IPS-NIHi11 (cell line): ENCODE measurements at places on chromosomes 7 and 10.
A peak's percentile ranks its signal among the peaks of the same experiment; 100 is the strongest.

GRCh38 chr10:103985726-103986125 is 18.8 kb downstream of the SLK start:
- DNase-seq: no peak

- no peak for DNase-seq
Observed at GRCh38 chr7:19899529-19899928, 126.1 kb upstream of the TMEM196 start.

DNA sequence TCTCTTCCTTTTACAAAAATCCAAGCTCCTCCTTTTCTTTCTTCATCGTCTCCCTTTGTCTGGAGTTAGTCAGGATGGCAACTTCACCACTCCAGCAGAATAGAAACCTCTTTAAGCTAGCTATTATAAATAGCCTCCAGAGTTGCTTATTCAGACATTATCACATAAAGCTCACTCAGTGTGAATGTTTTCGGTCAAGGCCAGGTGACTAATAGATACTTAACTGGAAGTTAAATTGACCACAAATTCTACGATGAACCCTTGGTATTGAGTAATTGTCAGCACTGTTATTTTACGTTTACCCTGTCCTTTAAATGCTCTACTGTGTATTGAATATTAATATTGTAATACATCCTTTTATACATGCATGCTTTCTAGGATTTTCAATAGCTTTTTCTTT is 340.4 kb downstream of the OTUD1 start:
- DNase-seq: no peak

GRCh38 chr7:86931439-86931838 is 128.0 kb downstream of the ELAPOR2 start:
- no peak for DNase-seq

GRCh38 chr10:95606922-95607321 is 45.8 kb upstream of the SORBS1 start:
- DNase-seq: no peak

DNA sequence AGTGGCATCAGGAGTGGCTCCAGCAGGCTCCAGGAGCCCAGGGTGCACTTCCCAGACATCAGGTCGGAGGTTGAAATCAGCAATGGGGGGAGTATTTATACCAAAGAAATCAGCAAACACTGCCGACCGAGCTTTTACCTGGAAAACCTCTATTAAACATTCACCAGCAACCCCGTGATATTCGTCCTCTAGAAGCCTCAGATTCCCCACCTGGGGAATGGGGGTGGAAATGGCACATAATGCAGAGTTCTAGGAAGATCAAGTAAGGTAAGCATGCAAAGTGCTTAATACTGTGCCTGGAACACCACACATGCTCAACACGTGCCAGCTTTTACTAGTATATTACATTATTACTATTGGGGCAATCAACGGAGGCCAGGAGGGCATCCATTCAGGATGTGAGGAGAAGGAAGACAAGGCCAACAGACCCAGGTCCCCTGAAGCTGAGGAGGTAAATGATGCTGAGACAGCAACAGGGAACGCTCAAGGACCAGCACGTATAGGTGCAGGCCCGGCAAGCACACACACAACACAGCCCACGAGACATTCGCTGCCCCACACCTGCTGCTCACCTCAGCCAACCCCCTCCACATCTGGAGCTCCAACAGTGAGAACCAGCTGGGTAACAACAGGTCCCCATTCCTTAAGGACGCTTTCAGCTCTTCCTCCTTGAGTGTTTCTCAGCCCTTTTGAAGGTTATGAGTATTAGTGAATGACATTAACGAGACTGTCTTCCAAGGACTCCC is 125.5 kb downstream of the TNS3 start:
- DNase-seq: no peak

DNA sequence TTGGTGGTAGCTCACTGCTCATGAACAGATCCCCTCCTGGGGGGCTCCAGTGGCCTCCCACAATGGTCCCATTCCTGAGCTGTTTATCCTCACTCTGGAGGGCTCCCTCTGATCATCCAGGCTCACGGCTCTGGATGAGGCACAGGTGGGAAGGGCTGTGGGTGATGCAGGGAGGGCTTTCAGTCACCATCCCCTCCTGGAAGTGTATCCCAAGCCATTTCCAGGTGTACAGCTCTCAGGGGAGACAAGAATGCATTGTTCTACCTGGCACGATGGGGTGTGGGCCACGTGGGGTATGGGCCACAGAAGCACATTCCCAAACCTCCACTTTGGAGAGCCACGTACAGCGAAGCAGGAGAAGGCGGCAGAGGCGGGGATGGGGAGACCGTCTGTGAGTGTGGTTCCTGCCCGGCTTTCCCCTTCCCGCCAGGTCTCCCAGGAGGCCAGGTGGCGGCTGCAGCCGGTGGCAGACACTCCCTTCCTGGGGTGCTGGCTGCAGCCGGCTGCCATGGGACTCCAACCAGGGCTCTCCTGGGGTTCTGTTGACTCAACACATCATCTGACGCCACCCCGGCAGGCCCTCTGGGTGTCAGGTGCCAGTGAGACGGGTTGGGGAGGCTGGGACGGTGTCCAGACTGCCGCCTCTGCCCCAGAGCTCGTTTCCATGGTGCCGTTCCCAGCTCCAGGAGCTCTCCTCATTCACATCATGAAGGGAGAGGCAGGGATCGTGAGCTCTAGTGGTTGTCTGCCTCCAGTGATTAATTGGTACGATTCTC is 169.7 kb upstream of the RHEB start:
- DNase-seq: no peak

GRCh38 chr7:98365863-98366561 is 34.9 kb downstream of the BAIAP2L1 start:
- DNase-seq: no peak

DNA sequence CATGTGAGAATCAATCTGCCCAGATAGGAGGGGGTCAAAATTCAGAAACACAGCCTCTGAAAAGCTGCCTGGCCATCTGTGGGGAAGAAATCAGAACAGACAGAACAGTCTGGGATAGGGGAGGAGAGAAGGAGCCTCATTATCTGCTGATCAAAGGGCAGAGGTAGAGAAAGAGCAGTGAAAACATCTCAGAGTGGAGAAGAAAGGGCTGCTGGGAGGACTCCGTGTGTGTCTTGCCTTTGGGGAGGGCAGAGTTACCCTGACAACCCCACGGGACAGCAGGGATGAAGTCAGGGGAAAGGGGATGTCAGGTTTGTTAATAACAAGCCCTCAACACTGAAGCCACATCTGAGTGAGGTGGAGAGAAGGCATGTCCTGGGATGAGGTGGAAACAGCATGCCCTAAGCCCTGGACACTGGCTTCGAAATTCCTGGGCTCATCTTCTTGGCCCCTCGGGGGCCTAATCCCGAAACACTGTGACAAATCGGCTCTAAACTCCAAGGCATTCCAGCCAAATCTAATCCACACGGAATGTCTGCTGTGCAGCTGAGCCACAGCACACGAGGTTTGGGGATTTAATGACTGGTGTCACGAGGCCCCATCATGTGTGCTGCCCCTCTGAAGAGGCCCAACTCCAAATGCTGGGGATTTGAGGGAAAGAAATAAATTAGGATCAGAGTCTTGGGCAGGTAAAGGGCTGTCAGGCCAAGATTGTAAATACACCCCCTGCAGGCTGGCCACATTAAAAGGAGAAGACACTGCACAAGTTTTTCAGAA is 82.8 kb upstream of the FGFR2 start:
- no peak for DNase-seq

DNA sequence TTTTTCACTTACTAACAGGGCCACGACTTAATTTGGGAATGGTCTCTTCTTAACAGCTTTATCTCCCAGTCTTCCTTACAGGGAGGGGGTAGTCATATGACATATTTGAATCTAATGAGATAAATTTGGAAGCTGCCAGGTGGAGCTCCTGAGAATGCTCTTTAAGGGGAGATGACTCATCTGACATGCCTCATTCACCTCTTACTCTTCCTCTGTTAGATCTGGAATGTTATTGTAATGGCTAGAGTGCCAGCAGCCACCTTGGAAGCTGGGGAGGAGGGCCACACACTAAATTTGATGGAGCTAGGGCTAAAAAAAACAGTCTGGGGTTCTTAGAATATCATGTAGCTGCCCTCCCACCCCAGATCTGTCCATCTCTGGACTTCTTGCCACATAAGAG is 22.7 kb downstream of the HECW1 start:
- peak; percentile 35 for DNase-seq

GRCh38 chr10:87177-88080 is 38.3 kb upstream of the TUBB8 start:
- no peak for DNase-seq

- no peak for DNase-seq
Observed at GRCh38 chr10:18294633-18295032, 154.4 kb downstream of the CACNB2 start.

- no peak for DNase-seq
Observed at GRCh38 chr10:79579361-79579760, 19.2 kb upstream of the SFTPA2 start.

DNA sequence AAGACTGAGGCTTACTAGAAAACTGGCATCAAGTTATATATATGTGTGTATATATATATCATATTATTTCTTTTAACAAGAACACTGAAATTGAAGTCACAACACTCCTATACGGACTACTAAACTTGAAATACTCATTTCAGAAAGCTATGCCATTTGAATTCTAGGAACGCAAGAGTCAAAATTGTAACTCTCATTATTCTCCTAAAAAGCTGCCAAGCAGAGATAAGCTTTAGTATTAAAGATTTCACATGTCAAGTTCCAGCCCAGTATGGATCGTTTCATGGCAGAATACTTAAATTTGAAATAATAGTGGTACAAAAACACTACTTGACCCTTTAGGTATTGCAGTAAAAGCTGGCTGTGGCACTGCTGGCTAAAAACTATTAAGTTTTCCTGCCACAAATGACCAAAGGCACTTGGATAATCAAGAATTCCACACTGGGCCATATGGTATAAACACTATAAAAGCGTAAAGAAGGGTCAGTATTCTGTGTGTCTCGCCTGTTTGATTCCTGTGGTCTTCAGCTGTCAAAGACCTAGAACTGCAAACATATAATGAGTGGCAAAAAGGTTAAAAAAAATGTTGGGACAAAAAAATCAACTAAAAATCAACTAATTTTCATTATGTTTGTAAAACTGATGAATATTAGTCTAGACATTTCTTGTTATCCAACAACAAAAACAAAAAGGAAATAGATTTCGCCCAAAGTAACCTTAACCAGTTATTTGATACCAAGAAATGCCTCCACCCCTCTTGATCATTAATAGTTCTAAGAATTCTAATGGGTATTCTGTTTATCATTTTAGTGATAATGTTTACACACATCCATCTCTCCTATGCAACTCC is 2.4 kb downstream of the CCDC71L start:
- no peak for DNase-seq

- DNase-seq: no peak
Observed at GRCh38 chr7:8159595-8159994, 102.4 kb downstream of the ICA1 start.

- DNase-seq: no peak
Observed at GRCh38 chr7:116797612-116798011, 64.8 kb upstream of the CAPZA2 start.

GRCh38 chr10:98338318-98338717 is 70.3 kb upstream of the LOXL4 start:
- DNase-seq: no peak

GRCh38 chr10:13099144-13099665 is 758 bp upstream of the OPTN start:
- DNase-seq: peak; percentile 76

- peak; percentile 49 for DNase-seq
Observed at GRCh38 chr7:127447326-127447945, 54.9 kb upstream of the ZNF800 start.

- no peak for DNase-seq
Observed at GRCh38 chr10:29837586-29837985, 202.8 kb upstream of the SVIL start.

DNA sequence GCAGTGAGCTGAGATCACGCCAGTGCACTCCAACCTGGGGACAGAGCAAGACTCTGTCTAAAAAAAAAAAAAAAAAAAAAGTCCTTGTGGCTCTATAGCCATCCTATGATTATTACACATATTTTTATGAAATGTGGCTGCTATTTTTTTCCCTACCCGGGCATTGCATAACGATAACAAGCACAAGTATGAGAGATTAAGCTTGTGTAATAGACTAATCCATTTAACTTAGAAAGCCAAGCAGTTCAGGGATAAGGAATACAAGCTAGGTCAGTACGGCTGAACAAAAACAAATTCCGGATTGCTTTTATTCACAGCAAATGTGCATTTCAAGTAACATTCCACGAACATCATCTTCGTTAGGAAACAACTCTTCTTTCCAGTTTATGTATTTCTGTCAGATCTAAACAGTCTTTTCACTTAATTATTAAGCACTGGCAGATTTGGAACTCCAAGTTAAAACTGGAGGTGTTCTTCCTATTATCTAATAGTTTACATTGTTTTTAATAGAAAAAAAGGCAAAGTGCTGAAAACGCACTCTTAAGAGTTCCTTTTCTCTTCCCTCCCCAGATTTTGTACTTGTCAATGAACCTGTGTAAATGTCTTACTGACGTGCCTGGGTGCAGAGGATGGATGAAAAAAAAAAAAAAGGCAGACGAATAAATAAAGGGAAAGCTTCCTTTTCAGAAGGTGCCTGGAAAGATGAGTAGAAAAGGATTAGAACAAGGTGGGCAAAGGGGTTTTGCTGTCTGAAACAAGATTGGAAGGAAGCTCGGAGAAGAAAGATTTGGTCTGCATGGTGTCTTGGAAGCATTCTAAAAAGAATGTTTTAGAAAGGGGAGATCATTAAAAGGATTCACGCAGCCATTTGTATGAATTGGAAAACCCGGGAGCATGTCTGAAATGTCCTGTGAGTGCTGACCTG is 81.1 kb downstream of the PRTFDC1 start:
- no peak for DNase-seq

GRCh38 chr10:113133497-113134115 is 183.6 kb downstream of the TCF7L2 start:
- DNase-seq: no peak

DNA sequence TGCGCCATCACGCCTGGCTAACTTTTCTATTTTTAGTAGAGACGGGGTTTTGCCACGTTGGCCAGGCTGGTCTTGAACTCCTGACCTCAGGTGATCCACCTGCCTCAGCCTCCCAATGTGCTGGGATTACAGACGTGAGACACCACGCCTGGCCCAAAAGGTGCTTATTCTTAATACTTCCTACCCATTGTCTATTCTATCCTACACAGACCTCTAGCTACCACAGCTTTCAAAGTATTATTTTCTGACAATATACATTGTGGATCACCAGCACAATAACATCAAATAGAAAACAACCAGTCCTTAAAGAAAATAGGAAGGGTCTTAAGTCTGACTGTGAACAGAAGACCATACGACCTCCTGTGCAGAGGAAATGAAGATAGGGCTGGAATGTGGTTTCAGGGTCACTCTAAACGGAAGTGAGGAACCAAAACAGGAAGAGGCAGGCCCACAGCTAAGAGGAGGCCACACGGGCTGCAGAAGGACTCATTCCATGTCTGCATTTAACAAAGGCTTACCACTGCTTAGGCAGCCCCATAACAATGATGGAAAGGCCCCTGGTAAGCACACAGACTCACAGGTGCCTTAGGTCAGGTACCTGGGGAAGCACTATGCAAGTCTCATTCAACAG is 115.2 kb downstream of the ZFAND4 start:
- peak; percentile 49 for DNase-seq
